ENCODE measurements at places on chromosomes 16 and 17.

GRCh38 chr16:1950047-1950446 lies 4.4 kb downstream of the RPL3L start:
- no peak for DNase-seq

GRCh38 chr17:681738-682529 lies 32.7 kb downstream of the VPS53 start:
- DNase-seq: no peak

- DNase-seq: no peak
Observed at GRCh38 chr16:54110016-54110981, 176.3 kb downstream of the IRX3 start.

DNA sequence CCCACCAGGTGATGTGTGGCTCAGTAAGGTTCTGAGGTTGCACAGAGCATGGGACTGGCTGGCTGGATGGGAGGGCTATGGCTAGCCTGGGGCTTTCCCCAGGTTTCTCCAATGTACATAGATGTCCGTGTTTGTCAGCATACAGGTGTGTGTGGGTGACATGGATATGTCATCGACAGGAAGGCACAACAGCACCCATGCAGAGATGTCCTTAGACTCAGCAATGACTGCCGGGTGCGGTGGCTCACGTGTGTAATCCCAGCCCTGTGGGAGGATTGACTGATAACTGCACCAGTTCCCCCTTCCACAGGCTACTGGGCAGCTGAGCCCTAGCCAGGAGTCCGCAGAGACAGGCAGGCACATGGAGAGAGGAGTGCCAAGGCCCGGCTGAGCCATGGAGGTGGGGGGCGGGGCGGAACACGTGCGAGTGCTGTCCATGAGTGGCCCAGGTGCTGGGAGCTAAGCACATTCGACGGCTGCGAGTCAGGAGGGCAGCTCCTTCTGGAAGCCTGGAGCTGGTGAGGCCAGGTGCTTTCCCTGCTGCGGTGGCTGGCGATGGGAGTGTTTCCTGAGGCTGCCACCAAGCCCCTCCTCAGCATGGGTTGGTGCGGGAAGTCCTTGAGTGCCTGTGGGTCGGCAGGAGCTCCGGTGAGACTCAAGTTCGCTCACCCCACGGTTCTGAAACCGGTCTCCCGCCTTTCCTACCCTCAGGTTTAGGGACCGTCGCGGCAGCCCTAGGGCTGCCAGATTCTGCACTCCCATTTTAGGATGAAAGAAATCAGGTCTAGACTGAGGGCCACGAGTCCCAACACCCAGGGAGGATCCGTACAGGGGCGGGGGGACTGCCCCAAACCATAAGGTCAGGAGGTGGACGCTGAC lies 858 bp upstream of the ASPSCR1 start:
- DNase-seq: peak; percentile 73

- DNase-seq: no peak
Observed at GRCh38 chr16:28010671-28011070, 52.8 kb downstream of the GSG1L start.

DNA sequence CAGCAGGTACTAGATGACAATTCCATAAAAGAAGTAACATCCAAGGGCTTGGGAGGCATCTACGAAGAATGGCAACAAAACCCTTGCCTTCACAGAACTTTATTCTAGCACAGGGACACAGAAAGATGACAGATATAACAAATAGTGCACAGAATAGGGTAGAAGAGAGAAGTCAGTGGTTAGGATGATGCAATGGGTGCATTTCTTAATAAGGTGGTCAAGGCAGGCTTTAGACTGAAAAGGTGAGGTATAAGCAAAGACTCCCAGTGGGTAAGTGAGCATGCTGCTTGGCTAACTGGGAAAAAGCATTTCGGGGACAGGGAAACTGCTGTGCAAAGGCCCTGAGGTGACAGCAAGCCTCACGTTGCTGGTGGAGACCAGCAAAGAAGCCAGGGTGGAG lies 175.9 kb downstream of the XYLT1 start:
- DNase-seq: no peak

- DNase-seq: peak; percentile 95
Observed at GRCh38 chr17:59892924-59893675, at the start of the genes RPS6KB1 and TUBD1. Gene RPS6KB1 (plus strand): TSS chr17:59893121. CDS start chr17:59893185, 64 bp downstream. Gene TUBD1 (minus strand): TSS chr17:59892943. CDS start chr17:59891002, 1,941 bp downstream.
